ENCODE measurements at places on chromosomes 1 and 21. TPM values are rescaled to one million over a fixed set of nuclear protein-coding genes. Genes with fewer than 3 reads are reported as not detected.

- no peak overlapping the region for H3K4me3 ChIP-seq
- no peaks in the 10 kb centered on the region for H3K4me1 ChIP-seq
- H3K27ac ChIP-seq = no peak overlapping the region
- H3K27me3 ChIP-seq = no peaks in the 10 kb centered on the region
- no peaks in the 10 kb centered on the region for H3K36me3 ChIP-seq
- no peak for DNase-seq
These were observed 51.0 kb upstream of the BARHL2 start for GRCh38 chr1:90768098-90768497.

- H3K27ac ChIP-seq = no peak overlapping the region
- H3K27me3 ChIP-seq = no peaks in the 10 kb centered on the region
- no peak overlapping the region for H3K4me3 ChIP-seq
- no peaks in the 10 kb centered on the region for H3K4me1 ChIP-seq
- no peaks in the 10 kb centered on the region for H3K36me3 ChIP-seq
These were observed 953 bp upstream of the KPRP start for GRCh38 chr1:152756872-152757271.

DNA sequence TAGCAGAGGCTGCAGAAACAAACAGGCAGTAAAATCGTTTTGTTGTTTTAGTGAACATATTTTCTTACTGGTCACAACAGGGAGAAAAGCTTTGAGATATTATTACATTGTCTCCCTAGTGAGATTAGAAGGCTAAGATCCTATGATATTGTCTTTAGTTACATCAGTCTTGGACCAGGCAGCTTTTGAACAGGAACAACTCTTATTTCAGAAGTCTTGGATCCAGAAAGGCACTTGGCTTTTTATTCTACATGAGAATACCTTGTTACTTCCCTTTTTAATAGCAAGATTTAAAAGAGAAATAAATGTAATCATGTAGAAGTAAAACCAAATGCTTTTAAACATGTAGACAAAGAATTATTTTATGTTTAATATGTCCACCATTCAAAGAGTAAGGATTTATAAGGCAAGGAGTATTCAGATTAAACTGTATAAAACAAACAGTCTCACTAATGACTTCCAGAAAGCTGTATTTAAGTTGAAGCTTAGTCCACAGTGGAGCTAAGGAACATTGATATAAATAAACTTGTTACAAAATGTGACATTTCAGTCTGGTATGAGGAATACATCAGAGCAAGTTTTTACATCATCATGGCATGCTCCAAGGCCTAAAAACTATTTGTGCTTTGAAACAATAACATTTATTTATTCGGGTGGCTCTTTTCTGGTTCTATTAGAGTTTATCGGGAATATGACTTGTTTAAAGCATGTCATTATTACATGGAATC, 72.2 kb downstream of the PHTF1 start:
- H3K4me1 ChIP-seq = no peaks in the 10 kb centered on the region
- no peak for DNase-seq
- H3K27ac ChIP-seq = no peak overlapping the region
- no peaks in the 10 kb centered on the region for H3K36me3 ChIP-seq
- no peaks in the 10 kb centered on the region for H3K27me3 ChIP-seq

GRCh38 chr21:16855164-16855667, 657.6 kb upstream of the CXADR start:
- no peaks in the 10 kb centered on the region for H3K36me3 ChIP-seq
- H3K27me3 ChIP-seq = no peaks in the 10 kb centered on the region
- H3K27ac ChIP-seq = no peak overlapping the region
- H3K4me1 ChIP-seq = no peaks in the 10 kb centered on the region
- DNase-seq = no peak

DNA sequence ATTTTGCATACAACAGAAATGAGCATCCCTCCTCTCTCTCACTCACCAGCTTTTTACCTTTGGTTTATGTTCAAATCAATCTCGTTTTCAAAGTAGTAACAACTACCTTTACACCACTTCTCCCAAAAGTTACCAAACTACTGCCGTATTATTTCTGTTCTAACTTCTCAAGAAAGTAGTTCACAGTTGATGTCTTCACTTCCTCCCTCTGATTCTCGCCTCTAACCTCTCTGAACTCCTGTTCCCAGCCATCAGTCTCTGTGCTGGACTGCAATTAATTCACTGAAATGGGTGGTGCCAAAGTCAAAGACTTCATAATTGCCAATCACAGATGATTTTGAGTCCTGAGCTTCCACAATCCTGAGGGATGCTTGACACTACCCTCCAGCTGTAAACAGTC, 54.0 kb downstream of the ZNF281 start:
- no peaks in the 10 kb centered on the region for H3K27me3 ChIP-seq
- DNase-seq = no peak
- no peak overlapping the region for H3K4me3 ChIP-seq
- H3K36me3 ChIP-seq = no peaks in the 10 kb centered on the region
- peaks cover 30% of the 10 kb centered on the region for H3K4me1 ChIP-seq

DNA sequence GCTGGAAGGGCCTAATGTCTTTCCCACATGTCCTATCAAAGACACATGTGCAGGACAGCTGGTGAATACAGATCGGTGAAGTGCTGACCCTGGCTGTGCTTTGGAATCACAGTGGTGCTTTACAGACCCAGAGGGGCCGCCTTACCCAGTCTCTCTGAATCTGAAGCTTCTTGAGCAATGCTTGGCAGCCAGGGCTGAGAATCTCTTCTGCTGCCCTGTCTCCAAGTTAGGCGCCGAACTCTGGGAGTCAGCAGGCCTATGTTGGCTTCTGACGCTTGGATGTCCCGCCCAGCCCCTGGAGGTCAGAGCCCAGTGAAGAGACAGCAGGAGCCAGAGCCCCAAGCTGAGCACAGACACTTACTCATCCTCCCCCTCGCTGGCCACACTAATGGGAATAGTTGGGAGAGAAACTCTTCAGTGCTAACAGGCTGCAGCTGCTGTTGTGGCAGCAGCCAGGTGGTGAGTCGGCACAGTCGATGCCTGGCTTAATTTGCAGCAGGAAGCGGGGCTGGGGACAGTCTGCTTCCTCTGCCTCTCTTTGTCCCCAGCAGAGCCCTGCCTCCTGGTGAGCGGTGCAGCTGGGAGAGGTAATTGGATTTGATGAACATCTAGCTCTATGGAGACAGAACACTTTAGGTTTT, 68.1 kb downstream of the URB2 start:
- H3K27me3 ChIP-seq = no peaks in the 10 kb centered on the region
- DNase-seq = no peak
- no peak overlapping the region for H3K27ac ChIP-seq
- no peak overlapping the region for H3K4me3 ChIP-seq
- H3K36me3 ChIP-seq = no peaks in the 10 kb centered on the region
- peaks cover 10% of the 10 kb centered on the region for H3K4me1 ChIP-seq

- no peaks in the 10 kb centered on the region for H3K27me3 ChIP-seq
- H3K36me3 ChIP-seq = no peaks in the 10 kb centered on the region
- no peak overlapping the region for H3K27ac ChIP-seq
- DNase-seq = no peak
These were observed 64.5 kb upstream of the GOLT1A start for GRCh38 chr1:204278251-204278650.

GRCh38 chr1:178864326-178864725, 6.6 kb downstream of the ANGPTL1 start:
- no peak overlapping the region for H3K4me3 ChIP-seq
- H3K4me1 ChIP-seq = no peaks in the 10 kb centered on the region
- DNase-seq = no peak
- no peaks in the 10 kb centered on the region for H3K27me3 ChIP-seq

GRCh38 chr1:39003281-39003680, 12.2 kb downstream of the AKIRIN1 start:
- peaks cover 18% of the 10 kb centered on the region for H3K36me3 ChIP-seq
- no peak overlapping the region for H3K4me3 ChIP-seq
- no peak overlapping the region for H3K27ac ChIP-seq
- DNase-seq = no peak

DNA sequence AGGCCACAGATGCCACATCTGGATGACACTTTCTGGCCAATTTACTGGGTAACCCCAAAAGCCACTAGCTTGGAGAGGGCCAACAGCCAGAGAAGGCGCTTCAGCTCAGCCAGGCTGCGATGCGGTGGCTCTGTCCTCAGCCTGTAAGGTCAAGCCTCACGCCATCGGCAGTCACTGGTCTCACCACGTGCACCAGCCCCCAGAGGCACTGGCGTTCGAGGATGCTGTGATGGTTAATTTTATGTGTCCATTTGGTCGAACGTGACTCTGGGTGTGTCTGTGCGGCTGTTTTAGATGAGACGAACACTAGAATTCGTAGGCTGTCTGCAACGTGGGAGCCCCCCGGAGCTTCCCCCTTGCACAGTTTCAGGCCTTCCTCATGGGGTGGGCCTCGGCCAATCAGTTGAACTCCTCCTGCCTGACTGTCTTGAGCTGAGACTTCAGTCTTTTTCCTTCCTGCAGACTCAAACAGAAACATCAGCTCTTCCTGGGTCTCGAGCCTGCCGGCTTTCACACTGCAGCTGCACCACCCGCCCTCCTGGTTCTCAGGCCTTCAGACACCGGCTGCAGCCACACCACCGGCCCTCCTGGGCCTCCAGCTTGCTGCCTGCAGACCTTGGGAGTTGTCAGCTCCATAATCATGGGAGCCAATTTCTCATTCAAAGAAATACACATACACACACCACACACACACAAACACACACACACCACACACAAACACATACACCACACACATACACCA, 41.6 kb upstream of the SLC45A1 start:
- H3K4me1 ChIP-seq = 0 out of 2 replicates have a peak, but pooled peaks cover 3% of the 10 kb centered on the region
- H3K36me3 ChIP-seq = no peaks in the 10 kb centered on the region
- no peaks in the 10 kb centered on the region for H3K27me3 ChIP-seq
- H3K4me3 ChIP-seq = no peak overlapping the region

GRCh38 chr1:167486090-167486824, 32.1 kb downstream of the CD247 start:
- no peak for DNase-seq
- no peaks in the 10 kb centered on the region for H3K36me3 ChIP-seq
- no peak overlapping the region for H3K4me3 ChIP-seq
- no peaks in the 10 kb centered on the region for H3K4me1 ChIP-seq
- H3K27ac ChIP-seq = no peak overlapping the region
- no peaks in the 10 kb centered on the region for H3K27me3 ChIP-seq

DNA sequence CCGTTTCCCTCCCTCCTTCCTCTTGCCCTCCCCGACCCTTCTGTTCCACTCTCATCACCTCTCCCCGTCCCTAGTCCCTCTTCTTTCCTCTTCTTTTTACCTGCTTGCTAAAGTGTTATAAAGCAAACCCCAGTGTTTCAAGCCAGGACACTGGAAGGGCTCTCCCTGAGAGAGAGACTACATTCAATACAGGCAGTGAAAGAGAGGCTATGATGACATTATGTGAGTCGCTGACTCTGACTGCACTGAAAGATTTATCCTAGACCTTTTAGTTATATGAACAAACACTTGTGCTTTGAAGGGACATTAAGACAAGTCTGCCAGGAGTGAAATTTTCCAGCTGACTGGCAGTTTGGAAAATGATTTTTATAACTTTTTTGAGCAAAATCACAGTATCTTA, 155.7 kb downstream of the S1PR1 start:
- no peak overlapping the region for H3K4me3 ChIP-seq
- H3K36me3 ChIP-seq = no peaks in the 10 kb centered on the region
- H3K4me1 ChIP-seq = peaks cover 30% of the 10 kb centered on the region
- H3K27me3 ChIP-seq = no peaks in the 10 kb centered on the region
- H3K27ac ChIP-seq = no peak overlapping the region
- DNase-seq = no peak

DNA sequence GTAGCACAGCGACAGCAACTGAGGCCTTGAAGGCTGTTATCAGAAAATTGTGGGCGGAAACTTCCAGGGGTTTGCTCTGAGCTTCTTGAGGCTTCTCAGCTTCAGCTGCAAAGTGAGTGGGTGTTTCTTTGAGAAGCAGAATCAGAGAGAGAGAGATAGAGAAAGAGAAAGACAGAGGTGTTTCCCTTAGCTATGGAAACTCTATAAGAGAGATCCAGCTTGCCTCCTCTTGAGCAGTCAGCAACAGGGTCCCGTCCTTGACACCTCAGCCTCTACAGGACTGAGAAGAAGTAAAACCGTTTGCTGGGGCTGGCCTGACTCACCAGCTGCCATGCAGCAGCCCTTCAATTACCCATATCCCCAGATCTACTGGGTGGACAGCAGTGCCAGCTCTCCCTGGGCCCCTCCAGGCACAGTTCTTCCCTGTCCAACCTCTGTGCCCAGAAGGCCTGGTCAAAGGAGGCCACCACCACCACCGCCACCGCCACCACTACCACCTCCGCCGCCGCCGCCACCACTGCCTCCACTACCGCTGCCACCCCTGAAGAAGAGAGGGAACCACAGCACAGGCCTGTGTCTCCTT, at the start of gene FASLG:
FASLG (plus strand) TSS at position 233 of the 583 bp plus-strand sequence; CDS start at position 332, 99 bp downstream.
- H3K27ac ChIP-seq = no peak within 1 kb of the TSS
- no peaks in the 10 kb centered on the region for H3K36me3 ChIP-seq
- H3K27me3 ChIP-seq = no peaks in the 10 kb centered on the region
- DNase-seq = no peak
- no peak within 1 kb of the TSS for H3K4me3 ChIP-seq

DNA sequence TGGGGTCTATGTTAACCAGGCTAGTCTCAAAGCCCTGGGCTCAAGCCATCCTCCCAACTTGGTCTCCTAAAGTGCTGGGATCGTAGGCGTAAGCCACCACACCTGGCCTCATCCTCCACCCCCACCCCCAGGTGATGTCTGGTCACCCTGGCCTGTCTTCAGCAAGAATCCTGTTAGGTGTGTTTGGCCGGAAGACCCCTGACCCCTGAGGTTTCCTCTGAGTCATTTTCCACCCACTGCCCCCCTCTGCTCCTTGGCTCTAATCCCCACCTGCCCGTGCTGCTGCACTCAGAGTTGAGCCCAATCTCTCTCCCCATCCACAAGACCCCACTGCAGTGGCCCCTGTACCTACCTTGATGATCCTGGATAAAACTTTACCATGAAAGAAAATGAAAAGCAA, 25.2 kb downstream of the SLC66A1 start:
- no peak for DNase-seq
- H3K4me3 ChIP-seq = no peak overlapping the region
- no peak overlapping the region for H3K27ac ChIP-seq

DNA sequence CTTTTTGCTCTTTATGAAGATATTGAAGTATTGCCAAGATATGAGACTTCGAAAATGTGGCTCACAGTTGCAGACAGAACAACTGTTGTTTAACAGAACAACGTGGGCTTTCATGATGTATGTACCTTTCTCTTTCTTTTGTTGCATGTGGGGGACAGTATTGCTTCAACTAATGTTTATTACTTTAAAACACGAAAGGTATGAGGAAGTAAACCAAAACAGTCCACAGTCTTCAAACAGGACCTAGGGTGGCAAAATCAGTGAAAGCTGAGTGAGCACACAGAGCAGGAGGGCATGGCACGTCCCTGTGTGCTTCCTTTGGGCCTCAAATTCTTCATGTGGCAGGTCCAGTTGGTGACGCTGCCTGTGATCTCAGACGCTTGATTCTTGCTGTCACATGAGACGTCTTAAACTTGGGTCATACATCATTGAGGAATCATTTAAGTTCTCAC, 7.8 kb upstream of the CHAF1B start:
- no peak overlapping the region for H3K27ac ChIP-seq
- H3K27me3 ChIP-seq = no peaks in the 10 kb centered on the region
- H3K4me3 ChIP-seq = no peak overlapping the region
- no peak for DNase-seq

GRCh38 chr1:164311377-164311776, 247.6 kb upstream of the PBX1 start:
- H3K27ac ChIP-seq = no peak overlapping the region
- H3K4me3 ChIP-seq = no peak overlapping the region
- H3K36me3 ChIP-seq = no peaks in the 10 kb centered on the region
- no peaks in the 10 kb centered on the region for H3K4me1 ChIP-seq
- no peak for DNase-seq
- no peaks in the 10 kb centered on the region for H3K27me3 ChIP-seq

Gene CACNA1S
- total RNA-seq = not detected

Gene ALPL
- 0.24 TPM for total RNA-seq

Gene SHISA4
- not detected for total RNA-seq

Gene OR2T2
- 4.4 TPM for total RNA-seq

Gene TTC34
- 0.35 TPM for total RNA-seq

Gene MYOM3
- not detected for total RNA-seq

Gene AGL
- total RNA-seq = 21.6 TPM

Gene SPRR1B
- not detected for total RNA-seq

Gene PEAR1
- total RNA-seq = not detected

Gene CSF3R
- not detected for total RNA-seq
